ENCODE measurements at places on chromosomes 4 and X.
A peak's percentile ranks its signal among the peaks of the same experiment; 100 is the strongest.

DNA sequence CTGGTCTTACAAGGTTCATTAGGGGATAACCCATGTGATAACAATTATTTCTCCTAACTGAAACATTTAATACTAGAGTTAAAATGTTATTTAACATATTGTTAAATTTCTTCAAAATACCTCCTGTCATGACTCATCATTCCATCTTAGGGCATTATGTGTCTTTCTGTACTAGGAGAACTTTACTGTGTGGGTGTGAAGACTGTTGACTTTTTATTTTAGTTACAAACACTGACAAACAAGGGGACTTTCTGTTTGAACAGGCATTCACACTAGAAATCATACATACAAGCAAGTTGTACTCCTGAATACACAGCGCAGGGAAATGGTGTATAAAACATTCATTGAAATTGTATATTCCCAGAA is 175.9 kb downstream of the FBXW7 start:
- peak; percentile 45 for DNase-seq

DNA sequence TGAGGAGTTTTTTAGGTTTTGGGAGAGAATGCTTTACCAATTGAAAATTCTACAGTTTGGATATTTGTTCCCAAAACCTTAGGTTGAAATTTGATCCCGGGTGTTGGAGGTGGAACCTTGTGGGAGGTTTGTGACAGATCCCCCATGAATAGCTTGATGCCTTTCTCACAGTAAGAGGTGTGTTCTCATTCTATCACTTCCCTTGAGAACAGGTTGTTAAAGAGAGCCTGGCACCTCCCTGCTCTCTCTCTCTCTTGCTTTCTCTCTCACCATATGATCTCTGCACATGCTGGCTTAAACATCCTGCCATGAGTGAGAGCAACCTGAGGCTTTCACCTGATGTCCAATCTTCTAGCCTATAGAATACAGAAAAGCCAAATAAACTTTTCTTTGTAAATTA is 1475.5 kb upstream of the AGA start:
- DNase-seq: no peak

GRCh38 chr4:134777606-134778005 is 576.0 kb upstream of the PABPC4L start:
- DNase-seq: no peak

DNA sequence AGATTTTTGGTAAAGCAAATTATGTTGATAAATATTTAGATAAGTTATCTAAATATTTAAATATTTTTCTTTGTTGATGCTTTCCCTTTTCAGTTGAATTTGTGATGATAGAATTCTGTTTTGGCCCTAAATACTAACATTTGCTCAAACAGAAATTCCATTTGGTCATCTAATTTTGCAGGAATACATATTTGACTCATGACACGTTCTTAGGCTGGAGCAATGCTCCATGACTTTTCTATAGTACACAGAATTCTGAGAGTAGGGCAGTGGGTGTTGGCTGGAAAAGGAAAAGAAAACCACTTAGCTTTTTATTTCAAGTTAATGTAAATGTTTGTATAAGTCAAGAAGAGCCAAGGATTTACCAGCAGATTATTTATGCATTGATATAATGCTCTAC is 58.6 kb upstream of the GK2 start:
- peak; percentile 57 for DNase-seq

DNA sequence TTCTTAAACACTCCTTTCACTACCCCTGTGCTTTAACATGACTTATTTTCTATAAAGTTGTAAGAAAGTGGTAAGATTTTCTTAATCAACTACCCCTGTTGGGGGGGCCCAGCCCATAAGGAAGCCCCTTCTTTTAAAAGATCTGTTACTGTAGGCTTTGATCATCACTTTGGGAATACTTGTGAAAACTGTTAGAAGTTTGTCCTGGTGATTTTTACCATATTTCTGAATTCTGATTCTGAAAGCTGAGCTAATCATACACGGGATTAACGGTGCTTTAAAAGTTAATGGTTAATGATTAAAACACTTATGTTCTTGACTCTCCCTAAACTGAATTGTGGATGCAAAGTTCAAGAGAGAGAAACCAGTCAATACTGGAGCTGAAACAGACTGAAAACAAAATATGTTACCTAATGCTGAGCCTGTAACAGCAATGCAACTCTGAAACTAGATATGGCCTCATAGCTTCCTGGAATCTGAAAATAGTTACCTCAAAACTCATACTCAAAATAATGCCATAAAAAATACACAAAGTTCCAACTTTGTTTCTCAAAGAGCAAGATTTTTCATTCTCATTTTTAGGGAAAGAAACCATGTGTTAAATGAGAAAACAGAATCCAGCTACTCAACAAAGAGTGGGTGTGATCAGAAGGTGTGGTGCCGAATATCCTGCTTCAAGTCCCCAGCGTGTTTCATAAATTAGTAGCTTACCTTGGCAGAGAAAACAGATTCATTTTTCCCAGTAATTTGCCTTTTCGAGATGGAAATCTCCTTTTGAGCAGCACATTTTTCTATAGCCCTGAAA is 31.6 kb downstream of the ADH7 start:
- DNase-seq: peak; percentile 61

GRCh38 chr4:150828159-150828558 is 186.9 kb downstream of the LRBA start:
- DNase-seq: no peak

DNA sequence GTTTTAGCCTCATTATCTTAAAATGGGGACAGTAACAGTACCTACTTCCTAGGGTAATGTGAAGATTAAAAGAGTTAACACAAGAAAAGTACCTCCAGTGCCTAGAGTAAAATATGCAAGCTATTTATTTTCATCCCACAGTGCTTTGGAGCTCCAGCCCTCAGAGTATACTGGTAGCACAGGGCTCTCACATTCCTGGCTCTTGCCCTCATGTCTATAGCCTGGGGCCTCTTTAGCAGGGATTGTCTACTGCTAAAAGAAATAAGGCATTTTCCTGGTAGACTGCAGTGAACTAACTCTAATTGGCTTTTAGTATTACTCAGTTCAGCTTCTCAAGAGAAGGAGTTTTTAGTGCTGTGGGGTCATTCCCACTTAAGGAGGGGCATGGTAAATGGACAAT is 60.8 kb downstream of the RRAGB start:
- DNase-seq: no peak

GRCh38 chr4:149715822-149716585 is 99.6 kb downstream of the IQCM start:
- no peak for DNase-seq

- peak; percentile 53 for DNase-seq
Measured at GRCh38 chrX:118847676-118848075, 24.1 kb downstream of the ZCCHC12 start.

DNA sequence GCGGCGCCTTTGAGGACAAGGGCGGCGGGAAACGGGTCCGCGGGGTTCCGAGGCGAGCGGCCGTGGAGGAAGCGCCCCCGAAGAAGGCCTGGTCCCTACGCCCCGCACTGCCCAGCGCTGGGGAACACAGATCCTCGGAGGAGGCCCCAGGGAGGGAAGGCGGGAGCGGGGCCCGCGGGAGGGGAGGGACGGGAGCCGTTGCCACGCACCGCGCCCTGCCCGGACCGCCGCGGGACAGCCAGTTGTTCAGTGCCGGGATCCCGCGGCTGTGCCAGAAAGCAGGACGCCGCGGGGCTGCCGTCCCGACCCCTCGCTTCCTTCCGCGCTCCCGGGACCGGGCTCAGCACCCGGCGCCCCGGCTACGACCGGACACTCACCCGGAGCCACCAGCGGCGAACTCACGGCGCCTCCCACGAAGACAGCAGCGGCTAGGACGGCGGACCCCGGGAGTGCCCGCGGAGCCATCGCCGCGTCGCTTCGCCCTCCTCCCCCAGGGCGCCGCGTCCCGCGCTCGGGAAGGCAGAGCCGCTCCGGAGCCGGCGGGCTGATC is 278 bp downstream of the RELL1 start:
- no peak for DNase-seq

DNA sequence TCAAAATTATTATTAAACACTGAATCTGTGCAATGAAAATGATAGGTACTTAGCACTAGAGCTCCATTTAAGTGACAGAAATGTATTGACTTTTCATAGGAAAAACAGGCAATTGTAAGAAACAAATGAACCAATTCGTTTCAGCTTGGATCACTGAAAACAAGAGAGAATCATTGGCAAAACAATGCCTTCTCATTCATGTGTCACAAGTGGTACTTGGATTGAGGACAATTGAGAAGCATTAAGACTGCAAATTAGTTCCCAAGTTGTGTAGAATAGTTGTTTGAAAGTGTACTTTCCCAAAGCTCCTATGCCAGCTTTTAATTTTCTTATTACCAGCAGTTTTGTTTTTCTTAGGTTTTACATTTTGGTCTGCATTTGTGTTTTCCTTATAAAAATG is 20.6 kb downstream of the CNKSR2 start:
- DNase-seq: no peak

- DNase-seq: peak; percentile 26
Measured at GRCh38 chr4:118911238-118911703, 22.6 kb downstream of the SYNPO2 start.

DNA sequence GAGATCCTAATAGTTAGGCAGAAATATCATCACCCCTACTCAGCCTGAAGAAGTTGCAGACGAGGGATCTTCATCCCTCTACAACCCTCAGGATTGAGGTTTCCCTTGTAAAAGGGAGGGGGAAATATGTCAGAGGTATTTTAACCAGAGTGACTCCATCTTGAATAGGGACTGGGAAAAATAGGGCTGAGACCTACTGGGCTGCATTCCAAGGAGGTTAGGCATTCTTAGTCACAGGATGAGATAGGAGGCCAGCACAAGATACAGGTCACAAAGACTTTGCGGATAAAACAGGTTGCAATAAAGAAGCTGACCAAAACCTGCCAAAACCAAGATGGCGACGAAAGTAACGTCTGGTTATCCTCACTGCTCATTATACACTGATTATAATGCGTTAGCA is 17.5 kb downstream of the IL13RA2 start:
- no peak for DNase-seq

GRCh38 chr4:139278912-139279759 is 889 bp downstream of the MGARP start:
- DNase-seq: peak; percentile 5

GRCh38 chr4:88659055-88659889 is 38.4 kb downstream of the NAP1L5 start:
- DNase-seq: peak; percentile 86

GRCh38 chr4:33482773-33483172 is 2761.5 kb downstream of the ARAP2 start:
- no peak for DNase-seq

DNA sequence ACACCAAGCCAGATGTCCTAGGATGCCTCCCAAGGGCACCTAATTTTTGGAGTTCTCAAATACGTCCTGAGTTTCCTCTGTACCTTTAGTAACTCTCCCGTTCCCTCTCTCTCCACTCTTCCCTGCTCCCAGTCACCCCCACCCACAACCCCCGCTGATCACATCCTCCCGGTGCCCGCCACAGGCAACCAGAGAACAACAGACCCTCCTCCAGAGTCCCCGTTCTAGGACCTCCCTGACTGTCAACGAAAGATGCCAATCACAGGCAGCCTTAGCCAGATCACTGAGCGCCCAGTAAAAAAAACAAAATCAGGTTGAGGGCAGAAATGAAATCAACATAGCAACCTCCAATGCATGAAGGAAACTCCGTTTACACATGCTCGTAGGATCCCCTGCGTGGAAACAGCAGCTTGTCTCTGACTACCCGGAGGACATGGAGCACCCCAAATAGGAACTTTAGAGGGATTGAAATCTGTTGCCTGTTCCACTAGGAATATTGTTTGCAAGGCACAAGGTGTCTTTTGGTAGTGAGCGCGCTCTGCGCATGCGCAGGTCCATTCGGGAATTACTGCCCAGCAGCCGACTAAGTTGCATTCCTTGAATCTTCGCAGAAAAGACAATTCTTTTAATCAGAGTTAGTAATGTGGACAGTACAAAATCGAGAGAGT is at the start of gene GABRB1:
Gene GABRB1 (plus strand): TSS at position 557 of the 668 bp plus-strand sequence.
- DNase-seq: peak; percentile 27

DNA sequence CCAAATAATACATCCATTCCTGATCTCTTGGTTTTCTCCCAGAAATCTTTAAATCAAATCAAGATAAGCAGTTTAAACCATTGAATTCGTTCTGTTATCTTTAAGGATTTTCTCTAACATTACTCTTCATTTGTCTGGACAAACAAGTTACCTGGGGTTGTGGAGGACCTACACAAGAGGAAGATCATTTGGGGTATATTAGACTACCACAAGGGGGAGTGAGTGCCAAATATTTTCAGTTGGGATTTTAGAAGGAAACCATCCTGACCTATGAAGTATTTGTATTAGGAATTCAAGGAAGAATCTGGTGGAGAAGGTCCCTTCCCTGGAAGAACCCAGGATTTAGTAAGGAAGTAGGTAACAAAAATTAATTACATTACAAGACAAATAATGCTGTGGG is 12.0 kb upstream of the DCHS2 start:
- peak; percentile 41 for DNase-seq

DNA sequence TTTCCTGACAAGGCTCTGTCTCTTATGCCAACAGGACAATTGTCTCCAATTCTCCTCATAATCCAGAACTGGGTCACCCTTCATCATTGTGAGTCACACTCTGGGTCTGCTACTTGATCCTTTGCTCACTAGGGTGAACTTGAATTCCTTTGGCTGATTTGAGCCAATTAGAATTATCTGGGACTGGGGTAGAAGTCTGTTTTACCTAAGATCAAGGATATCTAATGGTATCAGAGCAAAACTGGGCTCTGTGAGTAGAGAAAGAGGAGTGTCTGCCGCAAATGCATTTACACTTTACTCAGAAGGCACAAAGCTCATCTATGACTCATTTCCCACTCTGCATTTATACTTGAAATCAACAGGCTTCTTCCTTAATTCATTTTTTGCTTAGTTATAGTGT is 72.6 kb downstream of the PITX2 start:
- DNase-seq: peak; percentile 36

DNA sequence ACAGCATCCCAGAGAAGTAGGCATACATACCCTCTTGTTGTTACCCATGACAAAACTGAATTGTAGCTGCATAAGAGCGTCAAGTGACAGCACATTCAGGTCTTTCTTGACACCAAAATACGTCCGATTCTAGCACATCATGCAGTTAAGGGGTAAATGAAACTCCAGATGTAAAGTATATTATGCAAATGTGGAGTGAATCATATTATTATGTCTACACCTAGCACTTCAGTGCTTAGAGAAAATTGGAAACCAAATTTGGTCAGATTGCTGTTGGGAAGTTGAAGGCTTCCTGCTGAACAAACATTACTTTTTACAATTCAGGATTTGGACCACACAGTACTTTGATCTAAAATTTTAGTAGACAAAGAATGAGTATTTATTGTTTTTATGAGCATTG is 24.2 kb upstream of the LEF1 start:
- no peak for DNase-seq

DNA sequence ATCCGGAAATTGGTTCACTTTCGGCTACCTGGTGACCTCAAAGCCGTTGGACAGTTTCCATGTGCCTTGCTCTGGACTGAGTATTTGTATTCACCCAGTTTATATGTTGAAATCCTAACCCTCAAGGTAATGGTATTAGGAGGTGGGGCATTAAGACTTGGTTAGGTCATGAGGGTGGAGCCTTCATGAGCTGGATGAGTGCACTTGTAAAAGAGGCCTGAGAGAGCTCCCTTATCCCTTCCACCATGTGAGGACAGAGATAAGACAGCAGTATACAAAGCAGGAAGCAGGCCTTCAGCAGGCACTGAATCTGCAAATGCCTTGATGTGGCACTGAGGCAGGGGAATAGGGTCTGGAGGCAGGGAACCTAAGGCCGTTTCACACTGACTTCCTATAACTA is 5.3 kb upstream of the OPHN1 start:
- DNase-seq: no peak

All from fibroblast of mammary gland (primary cell).